ENCODE measurements at places on chromosomes 1 and 21.
A peak's percentile ranks its signal among the peaks of the same experiment; 100 is the strongest.

DNA sequence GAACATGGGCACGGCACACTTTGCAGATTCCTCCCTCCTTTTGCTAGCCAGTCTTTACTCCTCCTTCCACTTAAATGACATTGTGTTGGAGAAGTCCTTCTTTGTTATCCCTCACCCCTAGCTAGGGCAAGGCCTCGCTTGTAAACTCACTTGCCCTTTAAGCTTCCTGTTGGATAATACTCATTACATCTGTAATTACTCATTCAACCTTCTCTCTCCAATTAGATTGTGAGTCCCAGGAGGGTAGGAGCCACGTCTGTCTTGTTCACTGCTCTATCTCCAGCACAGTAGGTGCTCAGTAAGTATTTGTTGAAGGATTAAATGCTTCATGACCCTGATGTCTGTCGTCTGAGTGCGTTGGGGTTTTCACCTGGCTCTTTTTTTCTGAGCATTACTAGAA, 98.7 kb upstream of the USP24 start:
- no peak for DNase-seq

DNA sequence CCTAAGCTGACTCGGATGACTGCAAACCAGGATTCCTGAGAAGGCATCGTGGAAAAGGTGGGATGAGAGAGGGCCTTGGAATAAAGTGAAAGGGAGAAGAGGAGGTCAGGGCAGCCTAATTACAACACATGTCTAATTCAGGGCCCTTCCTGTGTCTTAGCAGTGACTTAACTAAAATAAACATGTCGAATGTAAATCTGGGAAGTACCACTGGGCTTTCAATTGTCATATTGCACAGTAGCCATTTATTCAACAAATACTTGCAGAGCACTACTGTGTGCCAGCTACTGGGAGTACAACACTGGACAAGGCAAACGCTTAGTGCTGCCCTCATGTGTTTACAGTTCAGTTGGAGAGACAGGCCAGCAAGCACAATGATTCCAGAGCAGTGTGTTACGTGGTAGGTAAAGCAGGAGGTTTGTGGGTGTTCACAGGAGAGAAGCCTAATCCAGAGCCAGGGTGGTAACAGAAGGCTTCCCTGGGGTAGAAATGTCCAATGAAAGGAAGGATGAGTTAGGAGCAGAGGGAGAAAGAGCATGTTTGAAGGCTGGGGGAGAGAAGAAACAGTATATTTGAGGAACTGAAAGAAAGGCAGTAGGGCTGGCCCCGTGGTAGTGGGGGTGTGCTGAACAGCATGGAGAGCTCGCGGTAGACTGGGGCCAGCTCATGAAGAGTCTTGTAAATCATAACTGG, 38.0 kb upstream of the RASAL2 start:
- DNase-seq = peak; percentile 78

GRCh38 chr1:192574073-192574472, 1.5 kb upstream of the RGS1 start:
- DNase-seq = no peak

GRCh38 chr1:86713477-86713876, 9.1 kb downstream of the SH3GLB1 start:
- DNase-seq = no peak

DNA sequence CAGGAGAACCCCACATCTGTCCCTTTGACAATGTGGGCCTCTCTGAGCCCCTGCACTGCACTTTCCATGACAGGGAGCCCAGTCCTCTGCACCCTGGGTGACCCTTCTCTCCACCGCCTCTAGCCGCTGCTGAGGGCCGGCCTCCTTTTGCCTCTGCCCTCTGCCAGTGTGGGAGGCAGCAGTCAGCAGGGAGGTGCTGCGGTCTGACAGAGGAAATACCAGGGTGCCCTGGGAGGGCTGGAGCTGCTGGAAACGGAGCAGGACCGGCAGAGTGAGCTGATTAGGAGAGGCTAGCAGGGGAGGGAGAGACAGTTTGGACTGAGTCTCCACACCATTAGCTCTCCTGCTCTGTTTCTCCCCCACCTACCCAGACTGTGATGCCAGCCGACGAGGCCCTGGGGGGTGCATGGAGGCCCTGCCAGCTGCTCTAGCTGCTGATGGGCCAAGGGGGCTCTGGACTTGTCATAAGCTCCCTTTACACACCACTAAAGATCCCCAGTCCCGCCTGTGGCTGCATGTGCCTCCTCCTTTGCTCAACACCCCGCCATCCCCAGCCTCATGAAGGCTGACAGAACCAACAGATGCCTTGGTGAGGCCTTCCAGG, 171.1 kb upstream of the KLHDC7A start:
- DNase-seq = peak; percentile 37

DNA sequence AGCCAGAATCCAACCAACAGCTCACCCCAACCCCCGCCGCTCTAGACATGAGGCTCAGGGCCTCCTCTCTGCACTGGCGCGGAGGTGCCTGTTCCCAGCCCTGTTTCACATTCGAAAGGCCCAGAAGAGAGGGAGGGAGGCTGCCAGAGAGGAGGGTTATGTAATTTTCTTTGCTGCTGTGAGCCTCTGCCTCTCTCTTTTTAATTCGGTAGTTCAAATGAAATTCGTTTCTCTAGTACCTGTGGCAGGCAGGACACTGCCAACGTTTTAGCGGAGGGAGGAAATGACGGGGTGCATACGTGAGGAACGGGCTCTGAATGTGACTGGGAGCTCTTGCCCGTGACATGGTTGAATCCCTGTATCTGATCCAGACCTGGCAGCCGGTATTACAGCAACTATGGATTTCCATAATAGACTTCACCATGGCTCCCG, 9.4 kb downstream of the PRDM16 start:
- no peak for DNase-seq

DNA sequence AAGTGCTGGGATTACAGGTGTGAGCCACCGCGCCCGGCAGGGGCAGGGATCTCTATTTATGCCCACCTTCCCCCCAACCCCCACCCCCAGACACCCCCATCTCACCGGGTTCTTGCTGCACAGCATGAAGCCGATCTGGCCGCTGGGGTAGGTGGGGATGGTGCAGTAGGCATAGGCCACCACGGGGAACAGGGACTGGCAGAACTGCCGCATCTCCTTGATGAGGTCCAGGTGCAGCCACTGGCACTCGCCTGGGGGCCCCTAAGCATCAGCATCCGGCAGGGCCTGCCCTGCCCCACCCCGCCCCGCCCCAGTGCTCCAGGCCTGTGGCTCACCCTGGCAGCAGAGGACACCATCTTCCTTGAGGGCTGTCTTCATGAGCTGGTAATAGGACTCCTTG, 4.1 kb downstream of the SRM start:
- no peak for DNase-seq

DNA sequence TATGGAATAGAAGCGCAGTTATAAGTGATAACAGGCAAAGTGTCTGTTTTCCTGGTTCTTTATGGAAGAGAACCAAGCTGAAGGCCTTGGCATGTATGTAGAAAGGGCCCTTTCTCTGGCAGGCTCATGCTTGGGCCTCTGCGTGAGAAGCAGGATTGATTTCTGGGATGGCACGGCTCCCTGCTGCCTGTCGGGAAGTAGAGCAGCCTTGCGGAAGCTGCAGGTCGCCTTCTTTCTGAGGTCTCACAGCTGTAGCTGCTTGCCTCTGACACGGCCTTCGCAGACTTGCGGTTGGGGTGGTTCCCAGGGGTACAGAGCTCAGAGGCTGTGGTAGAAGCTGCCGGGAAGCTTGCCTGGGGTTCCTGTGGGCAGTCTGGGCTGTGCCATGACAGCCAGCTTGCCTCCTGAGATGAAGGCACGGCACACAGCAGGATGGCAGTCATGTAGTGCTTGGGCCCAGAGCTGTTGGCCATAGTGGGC, 39.4 kb downstream of the TRAPPC10 start:
- no peak for DNase-seq

DNA sequence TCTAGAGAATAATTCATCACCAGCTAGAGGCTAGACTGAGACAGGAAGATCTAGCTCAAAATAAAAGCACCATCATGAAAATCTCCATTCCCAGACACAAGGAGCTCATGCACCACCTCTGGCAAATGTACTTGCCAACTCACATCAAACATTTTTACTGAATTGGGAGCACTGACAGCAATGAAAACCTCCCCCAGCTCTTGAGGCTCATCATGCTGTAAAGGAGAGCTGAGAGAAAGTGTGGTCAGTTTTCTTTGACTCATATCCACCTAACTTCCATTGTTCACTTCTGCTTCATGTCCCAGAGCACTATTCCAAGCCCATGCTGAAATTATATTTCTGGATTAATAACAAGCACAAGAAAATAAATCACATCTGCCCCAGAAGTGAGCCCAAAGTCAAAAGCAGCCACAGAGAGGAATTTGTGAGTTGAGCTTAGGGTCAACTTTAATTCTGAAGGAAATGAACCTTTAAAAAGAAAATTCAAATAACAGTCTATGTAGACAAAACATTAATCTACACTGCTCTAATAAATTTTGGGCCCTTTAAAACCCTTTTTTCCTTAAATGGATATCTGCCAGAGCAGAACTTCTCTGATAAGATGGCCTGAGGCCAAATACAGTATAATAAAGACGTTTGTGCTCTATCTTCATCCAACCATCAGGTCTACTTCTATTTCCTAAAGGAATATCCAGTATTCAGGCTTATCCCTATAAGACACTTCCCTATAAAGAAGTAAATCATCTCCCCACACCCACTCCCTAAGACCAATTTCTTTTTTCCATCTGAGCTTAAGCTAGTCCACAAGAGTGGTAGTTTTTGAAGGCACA, 85.9 kb upstream of the ADAM30 start:
- peak; percentile 66 for DNase-seq

DNA sequence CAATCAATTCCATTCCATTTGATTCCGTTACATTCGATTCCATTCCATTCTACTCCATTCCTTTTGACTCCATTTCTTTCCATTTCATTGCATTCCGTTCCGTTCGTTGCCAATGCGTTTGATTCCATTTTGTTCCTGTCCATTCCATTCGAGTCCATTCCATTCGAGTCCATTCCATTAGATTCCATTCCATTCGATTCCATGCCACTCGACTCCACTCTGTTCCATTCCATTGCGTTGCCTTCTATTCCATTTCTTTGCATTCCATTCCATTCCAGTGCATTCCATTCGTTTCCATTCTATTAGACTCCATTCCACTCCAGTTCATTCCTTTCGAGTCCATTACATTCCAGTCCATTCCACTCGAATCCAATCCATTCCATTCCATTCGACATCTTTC, 2587.5 kb upstream of the TPTE start:
- no peak for DNase-seq

- DNase-seq = no peak
Measured at GRCh38 chr1:192461684-192462083, 113.9 kb upstream of the RGS1 start.

DNA sequence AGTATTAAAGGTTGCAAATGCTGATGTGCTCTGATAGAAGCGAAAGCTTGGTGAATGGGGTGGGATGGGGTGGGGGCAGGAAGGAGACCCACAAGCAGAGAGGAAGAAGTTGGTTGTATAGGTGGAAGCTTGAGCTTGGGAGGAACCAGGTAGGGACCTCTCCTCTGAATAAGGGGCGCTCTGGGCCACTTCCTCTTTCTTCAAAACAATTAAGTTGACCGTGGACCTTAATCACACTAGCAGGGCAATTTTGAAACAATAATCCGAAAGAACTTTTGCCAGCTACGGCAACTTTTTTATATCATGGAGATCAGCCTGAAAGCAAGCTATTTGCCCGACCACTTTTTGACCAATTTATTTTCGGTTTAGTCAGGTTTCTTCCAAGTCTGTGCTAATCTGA, 1.9 kb upstream of the DYRK1A start:
- peak; percentile 71 for DNase-seq

GRCh38 chr21:37006486-37007291, at the start of gene RIPPLY3:
RIPPLY3 (plus strand) TSS chr21:37006702; CDS start chr21:37006773, 71 bp downstream.
- peak; percentile 38 for DNase-seq

DNA sequence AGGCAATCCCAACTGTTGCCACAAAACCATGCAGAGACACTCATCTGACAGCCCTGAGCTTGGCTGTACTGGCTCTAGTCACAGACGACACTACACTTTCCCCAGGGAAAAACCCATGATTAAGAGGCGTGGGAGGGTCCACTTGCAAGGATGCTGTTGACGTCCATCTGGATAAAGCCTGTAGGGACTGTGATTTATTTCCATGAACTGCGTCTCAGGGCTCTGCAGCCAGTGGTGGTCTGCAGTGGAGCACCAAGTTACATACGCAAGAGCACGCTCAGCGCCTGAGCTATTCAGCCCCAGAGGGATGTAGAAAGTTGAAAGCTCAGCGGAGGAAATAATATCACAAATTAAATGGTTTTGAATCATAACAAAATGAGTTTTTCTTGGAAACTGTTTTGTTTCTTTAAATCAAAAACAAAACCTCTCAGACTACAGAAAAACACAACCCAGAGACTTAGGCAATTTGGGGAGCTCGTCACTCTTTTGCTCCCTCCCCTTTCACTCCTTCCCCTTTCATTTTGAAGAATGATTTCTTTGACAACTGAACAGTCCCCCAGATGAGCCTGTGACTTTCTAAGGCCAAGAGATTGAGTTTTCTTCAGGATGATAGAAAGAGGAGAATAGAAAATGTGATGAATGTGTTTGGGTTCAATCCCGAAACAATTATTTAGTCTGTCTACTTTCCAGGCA, 71.2 kb downstream of the NGF start:
- no peak for DNase-seq

- peak; percentile 65 for DNase-seq
Measured at GRCh38 chr1:15128520-15129313, 24.8 kb upstream of the TMEM51 start.

GRCh38 chr1:202122639-202123335, at the start of gene GPR37L1:
GPR37L1 (plus strand) TSS chr1:202122917; CDS start chr1:202122964, 47 bp downstream.
- DNase-seq = no peak

DNA sequence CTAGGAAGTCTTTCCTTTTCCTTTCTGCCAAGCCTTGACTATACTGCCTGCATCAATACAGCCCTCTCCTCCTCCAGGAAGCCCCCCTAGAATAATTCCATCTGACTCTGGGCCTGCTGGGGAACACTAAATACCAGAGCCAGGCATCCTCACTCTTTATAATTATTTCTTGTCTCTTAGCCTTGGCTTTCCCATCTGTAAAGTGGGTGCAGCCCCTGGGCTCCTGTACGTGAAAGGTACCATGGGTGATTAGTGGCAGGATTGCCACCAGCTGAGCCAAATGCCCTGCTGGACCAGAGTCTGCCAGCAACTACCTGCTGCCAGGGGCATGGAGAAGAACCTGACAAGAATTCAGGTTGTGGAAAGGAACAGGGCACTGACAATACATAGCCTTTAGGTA, 58.7 kb downstream of the LGR6 start:
- DNase-seq = no peak

GRCh38 chr21:21175798-21176334, 177.7 kb downstream of the NCAM2 start:
- no peak for DNase-seq

DNA sequence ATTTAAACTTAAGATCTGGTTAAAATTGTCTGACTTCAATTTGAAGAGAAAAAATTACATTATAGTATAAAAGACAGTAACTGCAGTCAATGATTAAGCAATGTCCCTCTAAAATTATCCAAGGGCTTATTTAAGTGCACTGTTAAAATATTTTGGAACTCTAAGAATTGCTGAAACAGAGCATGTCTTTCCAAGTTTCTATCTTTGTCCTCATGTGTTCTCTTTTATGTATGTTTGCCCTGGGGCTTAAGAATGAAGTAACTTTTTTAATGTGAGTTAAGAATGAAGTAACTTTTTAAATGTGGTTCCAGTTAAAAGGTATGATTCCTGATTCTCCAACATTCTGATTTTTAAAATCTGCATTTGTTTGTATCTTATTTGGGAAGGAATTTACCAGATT, 69.0 kb upstream of the MARK1 start:
- no peak for DNase-seq

GRCh38 chr1:247482747-247483146, 24.8 kb upstream of the OR2B11 start:
- DNase-seq = no peak
